ENCODE measurements at places on chromosomes 16 and 17.

DNA sequence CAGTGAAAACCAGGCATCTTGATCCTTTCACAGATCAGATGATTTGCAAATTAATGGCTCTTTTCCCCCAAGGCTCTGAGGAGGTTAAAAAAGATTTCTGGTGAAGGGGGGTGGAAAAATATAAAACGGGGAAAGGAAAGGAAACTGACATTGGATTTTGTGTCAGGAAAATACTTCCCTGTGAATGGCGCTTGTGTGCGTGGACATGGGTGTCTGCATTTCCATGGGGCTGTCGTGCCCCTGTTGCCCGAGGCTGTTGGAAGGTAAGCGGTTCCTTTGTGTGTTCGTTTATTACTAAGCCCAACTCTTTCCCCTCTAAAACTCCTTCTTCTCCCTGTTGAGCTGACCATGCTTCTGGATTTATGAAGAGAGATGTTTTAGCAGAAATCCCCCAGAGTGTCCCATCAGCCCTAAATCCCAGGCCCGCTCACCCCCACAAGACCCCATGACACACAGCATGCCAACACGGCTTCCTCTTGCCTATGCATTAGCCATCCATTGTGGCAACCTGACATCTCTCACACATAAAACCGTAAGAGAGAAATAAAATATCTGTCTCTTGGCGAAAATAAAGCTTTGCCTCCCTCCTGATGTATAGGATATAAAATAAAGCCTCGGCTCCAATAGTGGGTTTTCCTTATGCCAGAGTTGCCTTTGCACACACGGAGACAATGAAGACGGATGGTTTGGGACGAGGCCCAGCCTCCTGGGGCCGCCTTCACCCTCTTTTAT lies 7.3 kb upstream of the LHX1 start:
- no peak for DNase-seq

DNA sequence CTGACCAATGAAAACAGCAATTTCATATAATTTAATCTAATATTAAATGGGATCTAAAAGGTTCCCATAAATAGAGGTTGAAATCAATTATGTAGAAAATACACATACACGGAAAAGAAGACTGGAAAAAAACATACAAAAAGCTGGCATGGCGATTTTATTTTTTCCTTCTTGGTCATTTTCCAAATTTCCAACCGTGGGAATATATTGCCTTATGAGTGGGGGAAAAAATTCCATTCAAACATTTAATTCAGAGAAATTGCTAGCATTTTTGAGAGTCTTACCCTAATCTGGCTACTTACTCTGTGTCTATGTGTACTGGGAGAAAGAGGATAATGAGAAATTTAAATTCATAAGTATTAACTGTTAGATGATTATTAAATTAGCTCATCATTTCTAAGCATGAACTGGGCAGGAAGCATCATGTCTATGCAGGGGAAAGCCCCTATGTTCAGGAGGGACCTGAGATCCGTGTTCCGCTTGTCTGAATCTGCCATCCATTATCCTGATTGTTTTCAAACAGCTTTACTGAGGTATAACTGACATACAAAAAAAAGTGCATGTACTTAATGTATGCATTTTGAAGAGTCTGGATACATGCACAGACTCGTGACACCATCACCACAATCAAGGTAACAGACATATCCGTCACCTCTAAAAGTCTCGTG lies 145.2 kb downstream of the XYLT1 start:
- no peak for DNase-seq

DNA sequence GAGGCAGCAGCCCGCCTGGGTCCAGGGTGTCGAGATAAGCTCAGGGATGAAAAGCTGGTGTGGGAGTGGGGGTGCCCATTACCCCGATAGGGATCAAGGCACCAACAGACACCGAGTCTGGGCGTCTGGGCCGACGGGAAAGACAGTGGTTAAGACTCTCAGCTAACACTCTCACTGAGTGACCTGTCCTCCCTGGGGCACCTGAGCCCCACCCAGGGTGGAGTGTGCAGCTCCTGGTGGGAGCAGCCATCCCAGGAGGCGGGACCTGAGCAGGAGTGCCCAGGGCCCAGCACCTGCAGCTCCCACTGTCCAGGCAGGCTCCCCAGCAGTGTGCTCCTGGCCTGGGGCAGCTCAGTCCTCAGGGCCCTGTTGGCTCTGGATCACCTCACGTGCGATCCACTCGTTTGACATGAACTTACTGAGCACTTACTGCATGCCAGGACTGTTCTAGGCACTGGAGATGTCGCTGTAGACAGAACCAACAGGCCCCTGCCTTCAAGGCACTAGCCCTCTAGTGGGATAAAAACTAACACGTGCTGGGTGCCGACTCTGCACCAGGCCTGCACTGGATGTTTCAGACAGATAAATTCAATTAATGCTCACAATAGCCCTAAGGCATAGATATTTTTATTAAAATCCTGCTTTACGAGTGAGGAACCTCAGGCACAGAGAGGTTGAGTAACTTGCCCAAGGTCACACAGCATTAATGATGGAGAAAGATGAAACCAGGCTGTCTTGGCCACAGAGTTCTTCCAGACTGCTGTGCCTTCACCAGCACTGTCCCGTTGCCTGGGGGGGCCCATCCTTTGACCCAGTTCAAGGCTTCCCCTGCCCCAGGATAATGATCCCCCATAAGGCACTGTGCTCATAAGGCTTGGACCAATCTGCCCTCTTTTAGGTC lies 1.9 kb downstream of the EVPLL start:
- no peak for DNase-seq

GRCh38 chr16:28181515-28181914 lies 30.2 kb downstream of the XPO6 start:
- DNase-seq, result no peak

- DNase-seq, result no peak
Measured at GRCh38 chr16:13926891-13927290, 6.9 kb downstream of the ERCC4 start.

DNA sequence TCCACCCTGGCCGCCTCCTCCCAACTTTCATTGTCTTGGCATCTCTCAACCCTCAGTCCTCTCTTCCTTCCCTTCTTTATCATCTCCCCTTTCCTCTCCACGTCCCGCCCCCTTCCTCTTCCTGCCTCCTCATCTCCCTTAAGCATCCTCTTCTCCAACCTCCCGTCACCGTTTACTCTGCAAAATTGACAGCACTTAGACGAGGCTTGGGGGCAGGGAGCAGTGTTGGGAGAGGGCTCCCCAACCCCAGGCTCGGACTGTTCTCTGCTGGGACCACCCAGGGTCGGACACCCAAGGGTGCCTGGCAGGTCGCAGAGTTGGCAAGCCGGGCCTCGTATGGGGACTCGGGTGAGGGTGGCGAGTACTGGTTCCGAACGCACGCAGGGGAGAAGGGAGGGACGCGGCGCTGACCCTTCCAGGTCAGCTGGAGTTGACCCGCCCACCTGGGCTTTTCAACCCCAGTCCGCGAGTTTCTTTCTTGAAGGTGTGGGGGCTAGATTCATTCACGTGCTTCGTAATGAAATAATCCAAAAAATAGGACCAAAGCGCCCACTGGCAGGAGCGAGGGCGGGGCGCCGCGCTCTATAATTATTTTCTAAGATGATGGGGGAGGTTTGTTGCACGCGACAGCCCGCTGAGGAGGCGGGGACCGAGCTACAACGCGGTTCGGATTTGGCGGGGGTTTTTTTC lies 775 bp upstream of the PAGR1 start:
- DNase-seq, result no peak

DNA sequence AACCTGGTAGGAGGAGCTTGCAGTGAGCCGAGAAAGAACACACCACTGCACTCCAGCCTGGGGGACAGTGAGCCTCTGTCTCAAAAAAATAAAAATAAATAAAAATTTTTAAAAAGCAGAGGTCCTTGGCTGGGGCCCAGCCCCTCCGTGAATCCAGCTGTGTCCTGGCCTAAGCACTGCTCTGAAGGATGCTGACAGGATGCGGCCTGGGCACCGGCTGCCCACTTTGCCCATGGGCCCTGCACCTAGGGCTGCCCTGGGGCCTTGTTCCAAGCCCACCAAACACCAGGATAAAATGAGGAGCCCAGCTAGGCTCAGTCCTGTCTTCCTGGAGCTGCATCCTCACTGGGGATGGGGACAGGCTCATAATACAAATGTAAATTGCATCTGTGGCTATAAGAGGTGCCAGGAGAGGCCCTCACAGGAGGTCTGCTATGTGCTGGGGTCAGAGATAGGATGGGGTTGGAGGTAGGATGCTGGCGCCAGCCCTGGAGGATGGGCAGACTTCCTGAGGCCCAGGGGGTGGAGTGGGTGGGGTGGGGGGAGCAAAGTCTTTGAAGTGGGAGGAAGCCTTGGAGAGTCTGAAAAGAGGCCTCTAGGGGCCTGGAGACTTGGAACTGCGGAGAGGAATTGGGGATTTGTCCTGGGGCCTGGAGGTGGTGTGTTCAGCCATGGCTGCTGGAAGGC lies 6.2 kb downstream of the C16orf89 start:
- DNase-seq, result no peak

DNA sequence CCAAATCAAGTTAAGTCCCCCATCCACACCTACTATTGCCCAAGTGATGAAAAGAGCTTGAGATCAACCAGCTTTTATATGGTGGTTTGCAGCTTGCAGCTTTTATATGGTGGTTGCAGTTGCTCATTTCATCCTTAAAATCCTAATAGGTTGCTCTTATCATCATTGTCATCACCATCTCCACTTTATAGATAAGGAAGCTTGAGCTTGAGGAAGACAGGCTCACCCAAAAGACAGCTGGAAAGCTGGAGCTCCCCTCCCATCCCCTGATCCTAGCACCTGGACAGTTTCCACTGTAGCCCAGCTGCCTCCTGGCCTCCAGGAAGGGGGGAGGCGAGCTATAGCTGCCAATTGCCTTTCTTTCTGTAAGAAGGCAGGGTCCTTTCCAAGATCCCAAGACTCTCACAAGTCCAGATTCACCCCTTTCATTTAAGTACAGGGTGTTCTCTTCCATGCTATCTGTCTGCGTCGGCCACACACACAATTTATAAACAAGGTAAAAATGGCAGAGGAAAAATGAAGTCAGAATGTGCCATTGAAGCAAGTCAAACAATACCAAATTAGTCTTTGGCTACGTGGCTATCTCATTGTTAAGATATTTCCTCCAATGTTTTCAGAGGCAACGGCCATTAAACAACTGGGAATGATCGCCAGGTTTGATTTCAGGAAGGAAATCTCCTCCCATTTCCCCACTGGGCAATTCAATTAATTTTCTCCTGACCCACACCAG lies 63.3 kb downstream of the PECAM1 start:
- no peak for DNase-seq

DNA sequence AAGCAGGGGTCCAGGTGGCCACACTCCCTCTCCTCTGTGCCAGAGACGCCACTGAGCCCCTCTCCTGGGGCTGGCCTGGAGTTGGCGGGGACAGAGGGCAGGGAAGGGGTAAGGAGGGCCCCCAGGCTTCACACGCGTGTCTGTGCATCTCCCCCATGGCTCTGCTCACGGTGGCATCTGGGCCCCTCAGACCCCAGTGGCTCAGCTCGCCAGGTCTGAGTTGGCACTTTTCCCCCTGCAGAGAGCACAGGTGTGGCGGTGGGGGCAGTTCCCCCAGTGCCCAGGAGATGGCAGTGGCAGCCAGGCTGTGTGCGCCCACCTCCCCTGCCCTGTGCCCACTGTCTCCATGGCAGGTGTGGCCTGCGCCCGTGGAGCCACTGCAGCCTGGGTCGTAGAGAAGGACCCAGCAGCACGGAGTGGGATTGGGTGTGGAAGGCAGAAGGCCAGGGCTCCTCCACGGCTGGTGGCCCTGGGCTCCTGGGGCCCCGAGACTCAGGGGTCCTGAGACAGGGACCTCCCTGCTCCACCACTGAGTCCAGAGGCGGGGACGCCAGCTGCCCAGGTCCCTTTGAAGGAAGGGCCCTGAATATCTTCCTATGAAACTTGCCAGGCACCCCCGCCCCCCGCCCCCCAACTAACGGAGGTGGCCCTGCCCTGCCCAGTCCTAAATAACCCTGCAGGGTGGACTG lies 4.3 kb upstream of the APRT start:
- DNase-seq, result no peak

DNA sequence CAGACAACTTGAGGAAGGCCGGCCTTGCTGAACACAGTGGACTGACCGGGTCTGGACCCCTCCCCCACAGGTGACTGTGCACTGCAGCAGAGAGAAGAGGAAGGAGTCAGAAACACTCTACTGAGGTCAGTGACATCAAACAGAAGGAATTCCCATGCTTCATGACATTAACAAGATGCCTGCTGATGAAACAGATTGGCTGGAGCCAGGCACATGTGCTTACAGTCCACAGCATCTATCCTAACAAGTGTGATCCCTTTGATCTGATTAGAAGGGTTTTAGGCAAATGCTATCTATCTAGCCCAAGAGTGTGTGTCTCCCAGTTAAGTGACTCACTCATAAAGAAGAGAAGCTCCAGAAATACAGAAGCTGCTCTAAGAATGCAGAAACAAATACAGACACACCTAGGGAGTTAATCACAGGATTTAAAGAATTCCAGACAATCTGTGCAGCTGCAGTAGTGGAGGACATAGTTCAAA lies 90.2 kb downstream of the SYCE1L start:
- no peak for DNase-seq

DNA sequence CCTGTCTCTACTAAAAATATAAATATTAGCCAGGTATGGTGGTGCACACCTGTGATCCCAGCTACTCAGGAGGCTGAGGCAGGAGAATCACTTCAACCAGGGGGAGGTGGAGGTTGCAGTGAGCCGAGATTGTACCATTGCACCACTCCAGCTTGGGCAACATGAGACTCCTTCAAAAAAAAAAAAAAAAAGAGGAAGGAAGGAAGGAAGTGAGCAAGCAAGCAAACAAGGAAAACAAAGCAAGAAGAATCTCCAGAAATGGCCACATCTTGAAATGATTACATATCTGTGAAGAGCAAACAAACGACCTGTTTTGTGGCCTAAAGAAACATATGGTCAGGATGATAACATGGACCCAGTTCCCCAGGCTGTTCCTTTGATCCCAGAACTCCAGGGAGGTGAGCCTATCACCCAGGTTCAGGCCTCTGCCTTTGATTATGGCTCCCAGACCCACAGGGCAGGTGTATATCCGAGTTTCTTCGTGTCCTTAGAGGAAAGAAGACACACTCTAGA lies 8.9 kb downstream of the ACOX1 start:
- no peak for DNase-seq

GRCh38 chr16:13936596-13937081 lies 16.7 kb downstream of the ERCC4 start:
- DNase-seq, result no peak

DNA sequence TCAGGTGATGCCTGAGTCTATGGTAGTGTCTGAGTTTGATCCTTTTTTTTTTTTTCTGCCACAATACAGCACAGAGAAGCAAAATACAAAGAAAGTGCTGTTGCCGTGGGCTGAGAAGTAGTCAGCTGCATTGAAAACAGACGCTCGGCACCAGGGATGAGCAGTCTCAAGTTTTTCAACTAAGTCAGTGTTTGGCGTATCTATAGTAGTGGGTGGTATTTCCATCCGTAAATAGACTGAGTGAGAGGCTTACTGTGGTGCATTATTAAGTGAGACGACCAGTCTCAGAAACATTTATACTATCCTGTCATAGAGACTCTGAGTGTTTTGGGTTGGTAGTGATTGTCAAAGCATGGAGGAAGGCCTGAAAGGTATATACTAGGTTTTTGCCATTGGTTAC lies 221.3 kb downstream of the SNX29 start:
- no peak for DNase-seq

Data from activated gamma-delta T cell (primary cell).